ENCODE measurements at places on chromosomes 11 and 22. TPM values are rescaled to one million over a fixed set of nuclear protein-coding genes. Genes with fewer than 3 reads are reported as not detected.

GRCh38 chr22:24997023-24997422, 44.5 kb downstream of the KIAA1671 start:
- no peak overlapping the region for H3K4me3 ChIP-seq
- no peak for DNase-seq
- H3K27ac ChIP-seq: no peak overlapping the region
- no peaks in the 10 kb centered on the region for H3K27me3 ChIP-seq
- peaks cover 29% of the 10 kb centered on the region for H3K4me1 ChIP-seq

- no peaks in the 10 kb centered on the region for H3K4me1 ChIP-seq
- no peaks in the 10 kb centered on the region for H3K36me3 ChIP-seq
- DNase-seq: no peak
- H3K27me3 ChIP-seq: no peaks in the 10 kb centered on the region
- no peak overlapping the region for H3K27ac ChIP-seq
Measured at GRCh38 chr11:25423436-25424199, 908.3 kb upstream of the ANO3 start.

Gene SLC5A1
- polyA plus RNA-seq: not detected

- DNase-seq: peak; percentile 73
- H3K4me1 ChIP-seq: peaks cover 24% of the 10 kb centered on the region
- H3K27ac ChIP-seq: no peak overlapping the region
- no peaks in the 10 kb centered on the region for H3K36me3 ChIP-seq
Measured at GRCh38 chr11:19511413-19512183, 201.0 kb upstream of the NAV2 start.

GRCh38 chr22:44697423-44698141, 4.4 kb upstream of the PRR5 start:
- no peaks in the 10 kb centered on the region for H3K36me3 ChIP-seq
- H3K27me3 ChIP-seq: no peaks in the 10 kb centered on the region
- peak; percentile 50 for DNase-seq
- no peak overlapping the region for H3K4me3 ChIP-seq
- no peak overlapping the region for H3K27ac ChIP-seq

Measured in endothelial cell of umbilical vein (primary cell).